ENCODE measurements at places on chromosomes 1 and 21.

DNA sequence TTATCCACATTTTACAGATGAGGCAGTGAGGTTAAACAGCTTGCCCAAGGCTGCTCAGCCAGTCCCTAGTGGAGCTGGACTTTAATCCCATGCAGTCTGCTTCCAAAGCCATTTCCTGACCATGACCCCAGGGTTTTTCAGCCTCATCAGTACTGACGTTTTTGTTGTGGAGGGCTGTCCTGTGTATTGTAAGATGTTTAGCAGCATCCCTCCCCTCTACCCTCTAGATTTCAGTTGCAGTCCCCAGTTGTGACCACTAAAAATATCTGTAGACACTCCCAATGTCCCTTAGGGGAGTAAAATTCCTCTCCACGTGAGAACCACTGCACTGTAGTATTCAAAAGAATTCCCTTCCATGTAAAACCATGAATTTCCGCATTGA is 30.2 kb upstream of the C1orf105 start:
- no peak for DNase-seq

DNA sequence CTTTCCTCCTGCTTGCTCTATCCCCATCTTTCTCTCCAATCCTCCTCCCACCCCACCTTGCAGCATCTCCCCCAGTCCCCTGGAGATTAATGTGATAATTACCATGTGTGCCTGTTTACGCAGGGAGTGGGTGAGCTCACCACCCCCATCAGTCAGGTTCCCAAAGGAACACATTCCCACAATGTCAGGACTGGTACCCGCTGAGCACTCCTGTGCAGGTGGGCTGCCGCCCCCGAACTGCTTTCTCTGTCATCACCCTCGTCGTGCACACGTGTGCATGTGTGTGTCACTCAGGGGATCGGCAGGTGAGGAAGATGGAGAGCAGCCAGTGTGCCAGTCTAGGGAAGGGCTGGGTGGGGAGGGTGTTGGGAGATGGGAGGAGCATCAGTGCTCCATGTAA is 163.4 kb downstream of the CACNA1E start:
- DNase-seq: no peak

DNA sequence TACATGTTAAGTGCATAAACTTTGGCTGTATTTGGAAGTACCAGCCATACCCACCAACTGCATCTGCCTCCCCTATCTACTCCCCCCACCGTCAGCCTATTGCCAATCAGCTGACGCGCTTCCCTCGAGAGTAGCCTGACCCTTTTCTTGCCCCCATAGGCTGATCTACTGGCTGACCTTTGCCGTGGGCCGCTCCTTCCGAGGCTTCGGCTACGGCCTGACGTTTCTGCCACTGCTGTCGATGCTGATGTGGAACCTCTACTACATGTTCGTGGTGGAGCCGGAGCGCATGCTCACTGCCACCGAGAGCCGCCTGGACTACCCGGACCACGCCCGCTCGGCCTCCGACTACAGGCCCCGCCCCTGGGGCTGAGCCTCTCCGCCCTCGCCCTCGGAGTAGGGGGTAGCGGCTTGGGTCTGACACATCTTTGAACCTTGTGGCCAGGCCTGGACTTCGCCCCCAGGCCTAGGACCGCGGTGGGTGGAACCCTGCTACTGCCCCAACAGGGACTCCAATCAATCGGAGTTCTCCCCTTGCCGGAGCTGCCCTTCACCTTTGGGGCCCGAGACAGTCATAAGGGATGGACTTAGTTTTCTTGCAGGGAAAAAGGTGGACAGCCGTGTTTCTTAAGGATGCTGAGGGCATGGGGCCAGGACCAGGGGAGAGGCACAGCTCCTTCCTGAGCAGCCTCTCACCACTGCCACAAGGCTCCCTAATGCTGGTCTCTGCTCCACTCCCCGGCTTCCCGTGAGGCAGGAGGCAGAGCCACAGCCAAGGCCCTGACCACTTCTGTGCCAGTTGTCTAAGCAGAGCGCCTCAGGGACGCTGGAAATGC is 4.0 kb downstream of the GLMP start:
- DNase-seq: no peak

DNA sequence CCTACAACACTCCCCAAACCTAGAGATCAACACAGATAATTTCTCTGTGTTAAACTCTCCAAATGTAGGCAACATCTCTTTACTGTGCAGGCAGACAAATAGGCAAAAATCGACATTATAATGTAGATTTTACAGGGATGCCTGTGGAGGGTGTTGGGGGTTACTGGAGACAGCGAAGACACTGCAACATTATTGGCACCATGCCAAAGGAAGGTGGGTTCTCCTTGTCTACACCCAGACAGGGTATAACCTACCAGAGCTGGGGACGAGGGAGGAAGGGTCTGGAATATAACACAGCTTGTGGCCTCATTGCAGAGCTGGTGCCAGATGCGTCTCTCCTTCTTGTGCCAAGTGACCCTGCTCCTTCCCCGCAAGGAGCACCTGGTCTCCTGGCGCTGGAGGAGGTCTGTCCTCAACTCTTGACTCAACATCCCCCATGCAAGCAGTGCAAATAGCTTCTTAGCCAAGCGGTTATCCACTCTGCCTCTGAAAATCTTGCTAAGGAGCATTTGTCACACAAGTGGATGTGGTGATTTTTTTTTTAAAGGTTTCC is 404.0 kb downstream of the PRDM2 start:
- no peak for DNase-seq

DNA sequence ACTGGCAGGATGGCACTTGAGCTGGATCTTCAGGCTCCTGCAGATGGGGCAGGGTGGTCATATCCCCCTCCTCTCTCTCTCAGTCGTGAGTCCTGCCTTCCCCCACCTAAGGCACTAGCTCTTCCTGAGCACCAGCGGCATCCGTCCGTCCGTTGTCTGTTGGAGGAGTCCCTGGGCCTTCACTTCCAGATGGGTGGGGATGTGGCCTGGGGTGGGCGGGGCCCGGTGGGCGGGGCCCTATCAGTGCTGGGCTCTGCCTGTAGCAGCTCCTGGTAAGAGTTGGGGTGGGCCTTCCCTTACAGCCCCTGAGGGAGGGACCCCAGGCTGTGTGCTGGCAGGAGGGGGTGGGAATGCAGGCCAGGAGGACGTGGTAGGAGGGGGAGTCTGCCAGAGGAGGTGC is 10.3 kb downstream of the LDLRAD2 start:
- no peak for DNase-seq

DNA sequence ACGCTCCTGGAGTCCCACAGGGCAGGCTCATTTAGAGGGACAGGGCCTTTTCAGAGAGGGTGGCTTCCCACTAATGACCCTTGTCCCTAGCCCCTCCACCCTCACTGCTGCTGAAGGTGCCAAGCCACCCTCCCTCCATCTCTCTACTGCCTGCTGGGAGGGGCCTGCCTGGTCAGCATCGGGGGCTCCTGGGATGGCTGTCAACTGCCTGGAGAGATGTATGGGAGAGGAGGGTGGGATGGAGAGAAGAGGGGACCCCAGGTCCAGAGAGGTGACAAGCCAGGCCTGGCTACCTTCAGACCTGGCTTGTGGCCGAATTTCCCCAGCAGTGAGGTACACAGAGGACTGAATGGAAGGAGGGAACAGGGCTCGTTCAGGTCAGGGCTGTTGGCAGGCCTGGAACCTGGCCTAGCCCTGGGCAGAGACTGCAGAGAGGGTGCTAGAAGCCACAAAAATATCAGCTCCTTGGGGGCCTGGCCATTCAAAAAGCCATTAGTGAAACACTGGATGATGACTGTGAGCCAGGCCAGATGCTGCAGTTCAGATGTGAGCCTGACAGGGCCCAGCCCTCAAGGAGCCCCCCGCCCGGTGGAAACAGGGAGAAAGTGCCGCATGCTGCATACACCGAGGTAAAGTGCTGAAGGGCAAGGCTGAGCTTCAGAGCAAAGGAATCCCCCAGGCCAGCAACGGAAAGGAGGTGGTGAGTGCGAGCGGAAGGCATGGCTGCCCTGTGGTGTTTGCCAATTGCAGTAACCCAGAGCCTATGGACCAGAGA is 20.0 kb downstream of the MMEL1 start:
- DNase-seq: no peak

DNA sequence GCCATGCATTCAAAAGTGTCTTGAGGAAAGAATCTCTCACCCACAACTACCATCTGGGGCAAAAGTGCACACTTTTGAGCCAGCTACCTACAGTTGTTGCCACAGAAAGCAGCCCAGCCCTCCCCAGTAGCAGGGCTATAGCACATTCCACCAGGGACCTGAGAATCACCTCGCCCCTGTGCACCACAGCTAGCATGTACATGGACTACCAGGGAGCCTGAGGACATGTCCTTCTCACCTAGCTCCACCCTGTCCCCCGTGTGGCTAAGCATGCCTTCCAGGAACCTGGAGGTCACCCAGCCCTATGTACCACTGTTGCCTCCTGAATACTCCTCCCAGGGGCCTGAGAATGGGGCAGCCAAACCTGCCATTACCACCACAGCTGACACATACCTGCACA is 16.9 kb downstream of the SPRR2G start:
- DNase-seq: no peak

DNA sequence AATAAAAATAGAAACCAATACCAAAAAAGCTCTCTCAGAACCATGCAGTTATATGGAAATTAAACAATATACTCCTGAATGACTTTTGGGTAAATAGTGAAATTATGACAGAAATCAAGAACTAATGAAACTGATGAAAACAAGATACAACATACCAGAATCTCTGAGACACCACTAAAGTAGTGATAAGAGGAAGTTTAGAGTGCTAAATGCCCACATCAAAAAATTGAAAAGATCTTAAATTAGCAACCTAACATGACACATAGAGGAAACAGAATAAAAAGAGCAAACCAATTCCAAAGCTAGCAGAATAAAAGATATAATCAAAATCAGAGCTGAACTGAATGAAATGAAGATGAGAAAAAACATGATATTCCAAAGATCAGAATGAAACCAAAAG is 430.9 kb downstream of the LTN1 start:
- DNase-seq: no peak

DNA sequence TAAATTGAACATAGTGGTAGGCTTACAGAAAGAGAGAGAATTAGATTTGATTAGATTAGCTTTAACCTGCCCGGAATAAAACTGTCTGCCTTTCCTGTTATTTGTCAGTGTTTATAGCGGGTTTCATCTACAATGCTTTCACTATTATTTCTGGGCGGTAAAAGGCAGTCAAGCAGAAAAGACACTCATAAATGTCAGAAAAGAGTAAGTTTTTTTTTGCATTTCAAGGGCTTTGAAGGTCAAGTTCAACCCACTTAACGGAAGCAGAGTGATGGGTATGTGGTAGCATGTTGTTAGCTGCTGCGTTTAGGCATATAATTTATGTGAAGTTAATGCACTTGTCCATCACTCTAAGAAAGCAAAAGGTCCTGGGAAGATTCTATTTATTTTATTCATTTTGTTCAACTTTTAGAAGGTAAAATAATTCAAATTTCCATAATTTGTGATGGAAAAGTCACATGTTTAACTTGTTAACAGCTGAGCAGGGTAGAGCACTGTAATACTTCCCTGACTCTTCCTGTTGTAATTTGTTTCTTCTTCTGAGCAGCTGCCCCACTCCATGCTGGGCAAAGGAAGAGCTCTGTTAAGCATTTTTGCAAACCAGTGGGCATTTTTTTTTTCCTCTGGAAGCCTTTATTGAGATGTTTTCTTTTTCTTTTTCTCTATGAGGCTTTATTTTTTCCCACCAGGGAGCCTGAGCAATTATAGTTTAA is 220.1 kb downstream of the ST6GALNAC3 start:
- DNase-seq: no peak

DNA sequence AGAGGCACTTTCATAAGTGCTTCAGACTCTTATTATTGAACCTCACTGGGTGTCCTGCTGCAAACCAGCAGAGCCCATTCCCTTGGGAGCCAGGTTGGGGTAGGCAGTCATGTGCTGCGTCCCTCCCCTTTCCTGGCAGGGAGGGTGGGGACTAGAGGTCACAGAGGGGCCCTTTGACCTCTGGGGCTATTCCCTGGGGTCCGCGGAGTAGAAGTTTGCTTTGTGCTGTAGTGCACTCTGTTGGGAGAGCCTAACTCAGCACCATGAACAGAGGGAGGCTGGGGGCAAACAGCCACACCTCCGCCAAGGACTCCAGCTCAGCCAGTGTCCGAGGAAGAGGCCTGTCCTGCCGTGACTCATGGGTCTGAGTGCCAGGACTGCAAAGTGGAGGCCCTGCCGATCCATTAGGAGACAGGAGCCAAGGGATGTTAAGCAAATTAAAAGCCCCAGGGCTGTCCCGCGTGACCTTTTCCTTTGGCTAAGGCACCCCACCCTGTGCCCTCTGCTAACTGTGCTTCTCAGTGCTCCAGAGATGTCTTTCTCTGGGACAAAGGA is 3.0 kb upstream of the IGSF21 start:
- no peak for DNase-seq

- DNase-seq: no peak
Observed at GRCh38 chr1:189751311-189751710, 726.4 kb downstream of the BRINP3 start.

Data from stimulated activated CD8-positive, alpha-beta memory T cell treated with anti-CD3 and anti-CD28 coated beads, Interleukin-15, amount 100 ng/mL, for 48 hours (primary cell).